ENCODE measurements at places on chromosomes 4 and X.

DNA sequence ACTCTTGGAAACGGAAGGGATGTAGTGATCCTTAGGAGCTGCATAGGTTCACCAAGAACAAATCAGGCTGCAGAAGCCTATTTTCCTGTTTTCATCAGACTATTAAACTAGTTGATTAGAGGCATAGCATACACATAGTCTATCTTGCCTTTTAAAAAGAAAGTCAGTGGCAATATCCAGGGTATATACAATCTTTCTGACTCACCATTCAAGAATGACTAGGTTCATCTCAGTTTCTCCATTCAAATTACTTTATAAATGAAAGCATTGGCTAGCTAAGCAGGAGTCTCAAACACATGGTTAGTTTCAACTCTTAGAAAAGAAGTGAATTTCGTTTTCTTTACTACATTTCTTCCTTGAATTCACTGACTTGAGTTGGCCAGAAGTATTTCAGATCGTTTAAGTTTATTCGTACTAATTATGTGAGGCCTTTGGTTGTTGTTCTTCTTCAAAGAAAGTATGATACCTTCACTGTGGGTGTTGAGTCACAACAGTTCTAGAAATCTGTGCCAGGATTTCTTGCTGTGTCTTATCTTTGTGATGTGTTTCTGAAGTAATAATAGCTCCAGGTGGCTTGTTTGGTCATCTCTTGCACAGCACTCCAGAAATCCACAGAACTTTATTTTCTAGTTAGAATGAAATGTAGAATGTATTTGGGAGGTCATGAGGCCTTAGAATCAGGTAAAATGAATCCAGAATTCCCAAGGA is 88.2 kb downstream of the AWAT2 start:
- no peak for DNase-seq

- DNase-seq = no peak
Measured at GRCh38 chr4:183984566-183984965, 79.5 kb downstream of the STOX2 start.

DNA sequence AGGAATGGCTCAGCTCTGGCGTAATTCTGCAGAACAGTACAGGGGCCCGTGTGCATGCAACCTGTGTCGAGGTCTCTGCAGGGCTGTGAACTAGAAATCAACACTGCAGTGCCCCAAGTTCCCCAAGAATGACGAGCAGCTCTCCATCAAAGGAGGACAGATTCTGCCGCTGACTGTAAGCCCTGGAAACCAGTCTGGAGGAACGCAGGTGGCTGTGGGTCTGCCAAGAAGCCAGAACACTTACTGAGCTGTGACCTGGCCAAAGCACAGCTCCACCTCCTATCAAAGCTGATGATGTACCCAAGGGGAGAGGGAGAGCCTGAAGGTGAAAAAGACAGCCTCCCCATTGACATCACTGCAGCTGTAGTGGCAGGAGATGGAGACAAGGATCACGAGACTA is 80.3 kb upstream of the STS start:
- no peak for DNase-seq

- DNase-seq = no peak
Measured at GRCh38 chr4:119314356-119314755, 7.6 kb downstream of the FABP2 start.

DNA sequence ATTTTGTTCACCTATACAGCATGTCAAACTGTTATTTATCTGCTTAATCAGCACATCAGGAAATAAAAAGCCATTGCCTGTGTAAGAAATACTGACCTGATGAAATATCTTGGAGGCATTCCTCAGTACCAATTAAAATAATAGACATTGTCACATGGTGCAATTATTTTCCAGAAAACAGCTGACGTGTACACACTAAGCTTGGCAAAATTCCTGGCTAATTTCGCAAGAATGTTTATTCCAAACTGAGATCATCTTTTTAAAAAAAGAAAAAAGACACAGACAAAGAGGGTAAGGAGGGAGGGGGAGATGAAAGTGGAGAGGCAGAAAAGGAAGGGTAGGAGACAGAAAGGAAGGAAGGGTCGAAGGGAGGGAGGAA is 61.9 kb upstream of the NFKB1 start:
- DNase-seq = no peak

GRCh38 chr4:158163941-158164767 is 8.7 kb downstream of the GASK1B start:
- DNase-seq = no peak

- DNase-seq = no peak
Measured at GRCh38 chr4:10577508-10578426, 106.8 kb downstream of the CLNK start.

DNA sequence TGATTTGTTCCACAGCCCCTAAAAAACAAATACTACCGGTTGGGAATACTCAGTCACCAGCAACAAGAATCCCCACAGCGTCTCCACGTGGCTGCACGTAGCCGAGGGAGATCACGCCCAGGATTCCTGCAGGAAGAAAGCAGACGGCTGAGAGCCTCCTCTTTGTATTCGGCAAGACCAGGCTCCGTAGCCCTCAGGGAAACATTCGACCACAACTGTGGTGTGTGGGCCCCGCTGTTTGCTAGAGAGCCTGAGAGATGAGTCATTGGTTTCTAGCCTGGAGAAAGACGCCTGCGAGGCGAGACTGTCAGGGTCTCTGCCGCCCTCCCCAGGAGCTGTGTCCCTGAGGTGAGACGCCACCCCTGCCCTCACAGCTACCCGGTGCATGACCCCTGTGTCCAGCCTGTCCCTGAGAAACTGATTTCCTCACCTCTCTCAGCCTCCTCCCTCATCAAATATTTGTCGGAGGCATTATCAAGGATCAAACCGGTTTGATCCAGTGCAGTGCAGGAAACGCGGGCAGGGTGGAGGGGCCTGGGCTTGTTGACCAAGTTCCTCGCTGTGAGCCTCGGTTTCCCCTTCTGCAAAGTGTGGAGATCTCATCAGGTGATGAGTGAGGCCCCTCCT is 4.7 kb upstream of the S100P start:
- DNase-seq = no peak

GRCh38 chr4:77930876-77931275 is 68.2 kb downstream of the MRPL1 start:
- no peak for DNase-seq

DNA sequence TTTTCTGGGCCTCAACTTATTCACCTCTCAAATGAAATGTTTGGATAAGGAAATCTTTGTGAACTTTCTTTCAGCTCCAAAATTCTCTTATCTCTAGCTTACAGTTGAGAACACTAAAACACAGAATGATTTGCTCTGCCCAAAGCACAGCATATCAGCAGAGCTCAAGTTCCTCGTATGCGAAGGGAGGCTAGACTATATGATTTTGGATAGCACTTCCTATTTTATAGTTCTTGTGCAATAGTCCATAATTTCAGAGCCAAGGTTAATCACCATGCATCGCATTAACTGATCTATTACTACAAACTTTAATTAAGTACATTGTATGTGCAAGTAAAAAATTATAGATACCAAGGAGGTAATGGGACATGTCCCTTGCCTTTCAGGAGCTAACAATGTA is 27.0 kb upstream of the KLHL13 start:
- DNase-seq = no peak

GRCh38 chr4:174380699-174381439 is 97.2 kb downstream of the CEP44 start:
- DNase-seq = no peak

GRCh38 chr4:26860157-26860921 is at the start of gene STIM2:
STIM2 (plus strand) TSS chr4:26860841.
- DNase-seq = peak; percentile 96

DNA sequence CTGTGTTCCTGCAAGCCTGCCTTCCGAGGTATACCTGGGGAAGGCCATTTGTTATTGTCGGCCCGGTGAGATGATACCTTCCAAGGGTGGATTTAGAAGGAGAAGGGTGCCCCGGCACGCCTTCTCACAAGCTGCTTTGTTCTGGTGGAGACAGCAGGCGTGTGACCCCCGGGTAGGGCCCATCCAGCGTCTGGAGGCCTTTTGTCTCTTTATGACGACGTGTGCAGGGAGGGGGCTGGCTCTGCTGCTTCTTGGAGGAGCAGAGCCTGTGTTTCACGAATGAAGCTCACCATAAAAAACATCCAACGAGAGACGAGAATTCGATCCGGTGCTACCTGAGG is 45.3 kb downstream of the SHOX start:
- no peak for DNase-seq

DNA sequence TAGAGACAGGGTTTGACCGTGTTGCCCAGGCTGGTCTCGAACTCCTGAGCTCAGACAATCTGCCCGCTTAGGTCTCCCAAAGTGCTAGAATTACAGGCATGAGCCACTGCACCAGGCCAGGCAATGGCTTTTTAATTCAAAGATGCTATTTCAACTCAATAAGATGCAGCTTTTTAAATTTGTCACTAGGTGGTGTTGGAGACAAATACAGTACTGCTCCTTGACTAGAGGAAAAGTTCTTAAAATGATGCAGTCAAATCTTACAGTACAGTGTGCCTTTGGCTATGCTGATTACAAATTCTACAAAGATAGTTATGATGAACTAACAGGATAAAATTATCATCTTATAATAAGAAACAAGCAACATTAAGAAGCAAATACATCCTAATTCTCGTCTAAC is 441.1 kb downstream of the KCNIP4 start:
- no peak for DNase-seq
